ENCODE measurements at places on chromosomes 6 and 20.

- DNase-seq, result no peak
Observed at GRCh38 chr6:95866732-95867131, 149.0 kb upstream of the FUT9 start.

DNA sequence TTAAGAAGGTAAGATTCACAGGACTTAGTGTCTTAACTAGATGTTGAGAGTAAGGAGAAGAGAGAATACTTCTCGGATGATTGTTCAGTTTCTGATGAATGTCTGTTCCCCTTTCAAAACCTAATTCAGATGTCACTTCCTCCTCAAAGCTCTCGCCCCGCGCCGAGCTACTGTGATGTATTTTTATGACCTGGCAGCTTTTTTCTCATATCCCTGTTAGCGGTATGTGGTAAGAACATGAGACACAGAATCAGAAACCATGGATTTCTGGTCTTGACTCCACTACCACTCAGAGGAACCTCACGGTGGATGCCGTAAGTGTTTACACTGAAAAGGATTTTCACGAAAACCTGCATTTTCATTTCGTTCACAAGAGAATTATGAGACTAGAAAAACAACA lies 48.4 kb downstream of the CEP43 start:
- DNase-seq, result peak; percentile 70

DNA sequence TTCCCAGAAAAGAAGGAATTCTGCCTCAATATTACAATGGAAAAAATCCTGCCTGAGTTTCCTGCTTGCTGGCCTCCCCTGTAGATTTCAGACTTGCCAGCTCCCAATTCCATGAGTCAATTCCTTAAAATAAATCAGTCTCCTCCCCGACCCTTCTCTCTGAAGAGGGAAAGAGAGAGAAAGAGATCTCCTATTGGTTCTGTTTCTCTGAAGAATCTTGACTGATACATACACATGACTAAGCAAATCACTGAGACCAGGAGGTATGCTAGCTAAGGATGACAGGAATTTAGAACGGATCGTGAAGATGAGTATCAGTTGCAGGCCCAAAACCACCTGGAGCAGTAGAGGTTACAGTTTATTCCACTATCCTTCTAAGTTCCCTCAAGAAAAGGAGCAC lies 11.3 kb upstream of the RBM24 start:
- DNase-seq, result no peak

DNA sequence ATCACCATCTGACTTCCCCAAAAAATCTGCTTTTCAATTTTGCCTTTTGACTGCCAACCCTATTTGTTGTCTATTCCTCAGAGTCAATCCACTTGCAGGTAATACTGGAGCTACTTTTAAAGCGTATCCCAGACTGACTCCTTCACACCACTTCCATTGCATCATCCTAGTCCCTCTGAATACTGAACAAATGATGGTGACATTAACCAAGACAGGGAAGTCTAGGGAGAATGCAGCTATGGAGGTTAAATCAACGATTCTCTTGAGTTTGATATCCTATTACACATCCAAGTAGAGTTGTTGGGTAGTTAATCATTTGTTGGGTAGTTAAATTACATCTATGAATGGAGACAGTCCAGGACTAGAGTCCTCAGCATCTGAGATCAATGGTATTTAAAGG lies 2.0 kb downstream of the OGFRL1 start:
- DNase-seq, result no peak

DNA sequence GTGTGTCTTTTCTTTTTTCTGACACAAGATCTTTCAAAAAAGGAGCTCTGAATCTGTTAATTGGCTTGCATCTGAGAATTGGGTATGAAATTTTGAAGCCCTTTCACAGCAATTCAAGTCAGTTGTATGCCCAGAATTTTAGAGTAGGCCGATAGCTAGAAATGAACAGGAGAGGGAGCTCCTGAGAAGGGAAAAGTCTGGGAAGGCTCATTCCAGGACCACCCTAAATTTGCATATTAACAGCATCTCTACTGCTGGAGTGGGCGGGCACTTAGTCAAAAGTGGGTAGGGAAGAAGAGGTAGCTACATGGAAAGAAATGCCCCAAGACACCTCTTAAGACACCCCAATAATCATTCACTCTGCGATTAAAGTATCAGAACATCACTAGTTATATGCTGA lies 928.3 kb downstream of the TBC1D32 start:
- DNase-seq, result no peak

DNA sequence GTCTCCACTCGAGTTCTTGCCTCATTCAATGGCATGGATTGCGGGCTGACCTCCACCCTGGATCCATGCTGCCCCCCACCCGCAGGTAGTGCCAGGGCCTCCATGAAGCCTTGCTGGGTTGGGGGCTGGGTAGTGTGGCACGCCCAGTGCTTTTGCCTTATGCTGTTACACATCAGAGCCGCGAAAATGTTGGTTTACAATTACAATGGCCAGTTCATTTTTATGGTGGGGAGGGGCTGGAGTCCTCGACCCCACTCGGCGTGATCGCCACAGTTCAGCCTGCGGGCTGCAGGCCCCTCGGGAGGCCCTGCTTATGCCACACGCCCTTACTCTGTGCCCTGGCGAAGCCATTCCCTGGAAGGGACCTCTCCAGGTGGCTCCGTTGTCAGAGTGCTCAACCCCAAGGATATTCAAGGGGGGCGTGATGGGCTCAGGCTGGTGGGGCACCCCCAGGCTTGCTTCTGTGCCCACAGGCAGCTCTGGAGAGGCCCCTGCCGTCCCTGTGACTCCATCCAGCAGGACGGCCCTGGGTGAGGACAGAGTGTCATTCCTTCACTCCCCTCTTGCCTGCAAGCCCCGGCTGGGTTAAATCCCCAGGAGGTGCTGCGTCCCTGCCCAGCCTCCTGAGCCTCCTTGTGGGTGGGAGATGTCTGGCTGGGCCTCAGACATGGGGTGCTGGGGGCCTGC lies 14.8 kb downstream of the ITPA start:
- no peak for DNase-seq

GRCh38 chr6:22631091-22631490 lies 61.7 kb downstream of the HDGFL1 start:
- DNase-seq, result no peak

GRCh38 chr20:61769286-61769832 lies 296.3 kb downstream of the TAF4 start:
- no peak for DNase-seq

GRCh38 chr6:12439296-12439695 lies 149.1 kb downstream of the EDN1 start:
- DNase-seq, result no peak

DNA sequence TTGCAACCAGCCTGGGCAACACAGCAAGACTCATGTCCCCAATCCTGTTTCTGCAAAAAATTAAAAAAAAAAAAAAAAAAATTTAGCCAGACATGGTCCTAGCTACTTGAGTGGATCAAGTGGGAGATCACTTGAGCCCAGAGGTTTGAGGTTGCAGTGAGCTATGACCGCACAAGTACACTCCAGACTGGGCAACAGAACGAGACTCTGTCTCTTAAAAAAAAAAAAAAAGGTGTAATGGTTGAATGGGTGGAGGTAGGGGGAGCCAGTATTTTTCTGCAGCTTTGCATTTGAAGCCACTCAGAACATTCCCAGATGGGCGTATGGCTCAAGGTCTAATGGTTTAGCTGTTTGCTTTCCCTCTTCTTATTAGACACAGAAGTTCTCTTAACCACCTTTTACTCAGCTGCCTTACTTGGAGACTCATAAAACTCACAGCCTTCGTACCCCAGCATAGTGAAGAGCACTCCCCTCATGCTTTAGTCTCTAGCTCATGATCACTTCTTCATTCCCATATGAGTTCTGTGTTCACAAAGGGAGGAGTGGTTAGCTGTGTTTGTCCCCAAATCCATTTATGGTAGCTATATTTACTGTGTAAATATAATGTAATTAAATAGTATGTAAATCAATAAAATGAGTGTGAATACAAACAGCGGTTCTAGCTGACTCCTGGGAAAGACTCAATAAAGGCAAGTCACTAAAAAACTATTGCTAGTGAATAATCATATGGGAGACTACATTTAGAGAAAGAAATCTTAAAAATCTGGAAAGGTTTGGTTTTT lies 9.0 kb downstream of the FKBP1A start:
- DNase-seq, result no peak

- no peak for DNase-seq
Observed at GRCh38 chr6:66866801-66867200, 1159.8 kb upstream of the EYS start.

DNA sequence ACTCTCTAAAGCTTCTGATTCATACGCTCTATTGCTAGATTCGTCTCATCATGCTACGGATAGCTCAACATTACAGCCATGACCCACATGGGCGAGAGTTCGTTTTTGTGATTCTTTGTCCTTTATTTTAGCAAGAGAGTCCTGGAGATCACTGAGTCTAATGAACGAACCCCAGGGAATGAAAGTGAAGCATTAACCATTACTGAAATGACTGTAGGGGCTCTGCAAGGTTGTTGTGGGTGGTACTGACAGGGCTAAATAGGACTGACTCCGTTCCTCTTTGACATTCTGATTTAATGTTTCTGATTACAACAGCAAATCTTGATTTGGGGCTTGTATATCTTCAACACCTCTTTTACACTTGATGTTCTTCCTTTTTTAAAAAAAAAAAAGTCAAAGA lies 13.7 kb upstream of the RTF2 start:
- no peak for DNase-seq

- DNase-seq, result no peak
Observed at GRCh38 chr20:2022163-2022562, 28.3 kb upstream of the PDYN start.

DNA sequence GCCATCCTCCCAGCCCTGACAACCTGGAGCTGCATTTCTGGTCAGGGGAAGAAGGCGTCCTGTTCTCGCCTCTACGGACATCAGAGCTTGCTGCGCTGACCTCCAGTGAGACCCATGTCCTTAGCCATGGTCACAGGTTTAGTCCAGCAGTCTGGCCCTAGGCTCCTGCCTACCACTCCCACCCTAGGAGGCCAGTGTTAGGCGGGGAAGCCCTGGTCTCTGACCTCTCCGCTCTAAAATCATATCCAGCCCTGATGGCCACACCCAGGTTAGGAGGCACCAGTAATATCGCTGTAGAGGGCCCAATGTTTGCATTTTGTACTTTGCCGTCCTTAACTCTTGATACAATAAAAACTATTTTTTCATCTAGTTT lies 1.2 kb upstream of the HTR1B start:
- no peak for DNase-seq

DNA sequence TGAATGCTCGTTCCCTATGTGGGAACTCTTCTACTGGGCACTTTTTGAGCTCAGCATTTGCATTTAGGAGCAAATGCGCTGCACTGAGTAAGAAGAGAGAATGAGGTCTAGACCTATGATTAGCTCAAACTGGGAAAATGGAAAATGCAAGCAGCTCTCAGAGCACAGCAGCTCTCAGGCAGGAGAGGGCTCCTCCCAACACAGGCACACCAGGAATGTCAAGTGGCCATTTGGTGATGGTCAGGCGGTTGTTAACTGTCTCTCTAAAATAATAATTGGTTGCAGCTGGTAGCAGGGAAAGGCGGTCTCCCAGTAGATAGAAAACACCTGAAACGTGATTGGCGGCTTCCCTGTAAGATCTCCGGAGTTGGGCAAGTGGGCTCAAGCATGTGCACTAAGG lies 162.0 kb upstream of the ECI2 start:
- DNase-seq, result no peak

GRCh38 chr20:54208548-54209176 lies 775 bp downstream of the PFDN4 start:
- DNase-seq, result no peak

DNA sequence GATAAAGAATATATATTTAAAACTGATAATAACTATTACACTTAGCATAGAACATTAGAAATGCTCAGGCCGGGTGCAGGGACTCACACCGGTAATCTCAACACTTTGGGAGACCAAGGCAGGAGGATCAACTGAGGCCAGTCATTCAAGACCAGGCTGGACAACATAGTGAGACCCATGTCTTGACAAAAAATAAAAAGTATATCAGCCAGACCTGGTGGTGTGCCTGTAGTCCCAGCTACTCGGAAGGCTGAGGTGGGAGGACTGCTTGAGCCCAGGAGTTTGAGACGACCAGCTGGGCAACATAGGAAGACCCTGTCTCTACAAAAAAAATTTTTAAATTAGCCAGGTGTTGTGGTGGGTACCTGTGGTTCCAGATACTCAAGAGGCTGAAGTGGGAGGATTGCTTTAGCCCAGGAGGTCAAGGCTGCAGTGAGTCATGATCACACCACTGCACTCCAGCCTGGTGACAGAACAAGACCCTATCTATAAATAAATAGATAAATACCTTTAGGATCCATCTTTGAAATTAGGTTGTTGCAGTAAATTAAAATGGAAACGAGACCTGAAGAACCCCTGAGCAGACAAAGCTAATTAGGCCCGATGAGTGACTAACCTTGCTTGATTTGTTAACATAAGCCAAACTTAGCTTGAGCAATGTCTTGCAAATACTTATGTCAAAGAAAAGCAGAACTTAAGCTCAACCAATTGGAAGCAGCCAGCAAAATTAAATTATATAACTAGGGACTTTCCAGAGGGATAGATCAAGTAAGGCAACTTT lies 75.8 kb upstream of the E2F3 start:
- DNase-seq, result no peak

DNA sequence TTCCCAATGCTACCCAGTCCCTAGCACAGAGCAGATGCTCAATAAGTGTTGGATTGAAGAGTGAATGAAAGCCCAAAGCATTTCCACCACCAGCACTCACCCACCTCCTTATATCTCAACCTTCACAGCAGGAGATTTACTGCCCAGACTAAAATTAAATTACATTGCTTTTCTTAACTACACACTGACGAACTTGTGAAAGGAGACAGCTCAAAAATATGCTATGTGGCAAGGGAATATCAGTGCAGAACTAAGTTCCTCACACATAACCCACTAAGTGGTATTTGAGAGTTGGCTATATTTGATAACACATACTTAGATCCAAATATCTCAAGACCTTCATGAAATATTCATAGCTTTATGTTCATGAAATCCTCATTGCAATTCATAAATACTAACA lies 137.7 kb downstream of the FRK start:
- no peak for DNase-seq
